ENCODE measurements at places on chromosomes 11 and 22.

GRCh38 chr22:23823331-23823791 lies 15.4 kb downstream of the DERL3 start:
- DNase-seq: no peak

GRCh38 chr11:34915136-34916014 lies 804 bp downstream of the APIP start:
- DNase-seq: no peak

- DNase-seq: no peak
Observed at GRCh38 chr11:87092567-87092966, 54.8 kb downstream of the TMEM135 start.

DNA sequence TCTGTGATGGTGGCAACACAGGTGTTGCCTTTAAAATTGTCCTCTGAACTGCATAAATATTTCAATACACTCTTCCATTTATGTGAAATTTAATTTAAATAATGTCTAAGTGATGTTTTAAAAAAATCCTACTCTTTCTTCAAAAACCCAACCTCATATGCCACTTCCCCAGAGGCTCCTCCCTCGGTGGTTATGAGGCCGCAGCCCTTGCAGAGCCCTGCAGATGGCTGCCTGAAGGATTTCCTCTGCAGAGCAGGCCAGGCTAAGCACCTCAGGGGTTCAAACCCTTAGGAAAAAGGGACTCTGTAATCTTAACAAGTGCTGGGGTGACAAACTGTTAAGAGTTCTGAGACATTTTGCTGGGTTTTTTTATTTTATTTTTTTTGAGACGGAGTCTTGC lies 25.2 kb downstream of the MORC2 start:
- DNase-seq: peak; percentile 67

DNA sequence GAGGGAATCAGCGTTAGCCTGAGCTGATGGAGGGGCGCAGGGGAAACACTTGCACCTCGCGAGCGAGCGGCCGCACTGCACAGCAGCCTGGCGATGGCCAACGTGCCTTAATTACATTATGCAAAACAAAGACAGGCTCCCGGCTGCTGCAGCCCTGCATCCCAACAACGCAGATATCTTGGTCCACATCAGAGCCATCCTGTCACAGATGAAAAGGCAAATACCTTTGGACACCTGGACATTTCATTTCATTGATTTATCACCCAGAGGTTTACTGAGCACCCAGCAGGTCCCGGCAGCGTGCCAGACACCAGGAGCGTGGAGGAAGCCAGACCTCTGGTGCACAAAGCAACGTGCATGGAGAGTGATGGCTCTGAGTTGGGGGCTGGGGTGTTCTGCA lies 843.0 kb downstream of the TBC1D22A start:
- no peak for DNase-seq

DNA sequence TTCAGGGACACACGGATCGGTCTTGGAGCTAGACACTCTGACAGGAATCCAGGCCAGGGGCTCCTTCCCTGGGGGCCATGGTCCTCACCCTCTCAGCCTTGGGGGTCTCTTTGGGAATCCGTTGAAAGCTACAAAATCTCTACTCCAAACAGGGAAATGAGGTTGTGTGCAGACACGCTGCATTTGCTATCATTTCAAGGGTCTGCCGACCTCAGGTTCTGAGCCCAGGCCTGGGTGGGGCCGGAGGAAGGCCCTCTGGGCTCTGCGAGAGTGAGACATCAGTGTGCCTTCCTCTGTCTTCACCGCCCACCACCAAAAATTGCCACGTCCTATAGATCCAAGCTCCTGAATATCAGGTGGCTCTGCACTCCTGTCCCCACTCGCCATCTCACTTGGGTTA lies 74.4 kb upstream of the FGF3 start:
- no peak for DNase-seq

- DNase-seq: no peak
Observed at GRCh38 chr11:100484948-100485347, 202.1 kb upstream of the ARHGAP42 start.

DNA sequence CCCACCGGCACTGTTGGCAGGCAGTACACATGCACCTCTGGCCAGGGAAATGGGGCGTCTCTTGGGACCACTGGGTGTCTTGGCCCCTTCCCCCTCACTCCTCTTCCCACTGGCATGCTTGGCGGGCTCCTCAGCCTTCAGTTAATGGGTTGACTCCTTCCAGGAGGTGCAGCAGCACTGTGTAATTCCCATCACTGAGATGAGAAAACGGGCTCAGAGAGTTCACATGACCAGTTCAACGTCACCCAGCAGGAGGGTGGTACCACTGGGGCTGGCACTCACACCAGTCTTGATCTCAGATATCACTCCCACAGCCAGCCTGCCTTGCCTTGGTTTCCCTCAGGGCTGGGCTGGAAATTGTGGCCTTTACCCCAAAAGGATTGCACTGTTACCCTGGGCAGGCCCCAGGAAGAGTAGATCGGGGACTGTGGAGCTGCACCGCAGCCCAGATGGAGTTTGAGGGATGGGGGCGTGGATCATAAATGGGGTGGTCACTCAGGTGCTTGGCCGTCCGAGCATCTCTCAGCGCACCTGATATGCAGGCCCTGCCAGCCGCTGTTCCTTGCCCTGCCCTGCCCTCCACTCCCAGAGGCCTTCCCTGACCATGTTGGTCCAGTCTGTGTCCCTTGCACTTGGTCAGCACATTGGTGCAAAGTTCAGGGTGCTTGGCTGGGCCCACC lies 16.9 kb downstream of the CAPN5 start:
- DNase-seq: no peak

DNA sequence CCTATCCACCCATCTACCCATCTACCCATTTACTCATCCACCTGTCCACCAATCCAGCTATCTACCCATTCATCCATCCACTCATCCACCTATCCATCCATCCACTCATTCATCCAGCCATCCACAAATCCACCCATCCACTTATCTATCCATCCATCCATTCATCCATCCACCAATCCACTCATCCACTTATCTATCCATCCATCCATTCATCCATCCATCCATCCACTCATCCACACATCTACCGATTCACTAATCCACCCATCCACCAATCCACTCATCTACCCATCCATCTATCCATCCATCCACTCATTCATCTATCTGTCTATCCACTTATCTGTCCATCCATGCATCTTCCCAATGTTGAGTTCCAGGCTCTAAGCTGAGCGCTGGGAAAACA lies 1.7 kb upstream of the SPI1 start:
- no peak for DNase-seq

GRCh38 chr11:77270921-77271320 lies 30.6 kb downstream of the GDPD4 start:
- no peak for DNase-seq

GRCh38 chr11:128892866-128893565 lies 1.9 kb downstream of the KCNJ5 start:
- DNase-seq: no peak

DNA sequence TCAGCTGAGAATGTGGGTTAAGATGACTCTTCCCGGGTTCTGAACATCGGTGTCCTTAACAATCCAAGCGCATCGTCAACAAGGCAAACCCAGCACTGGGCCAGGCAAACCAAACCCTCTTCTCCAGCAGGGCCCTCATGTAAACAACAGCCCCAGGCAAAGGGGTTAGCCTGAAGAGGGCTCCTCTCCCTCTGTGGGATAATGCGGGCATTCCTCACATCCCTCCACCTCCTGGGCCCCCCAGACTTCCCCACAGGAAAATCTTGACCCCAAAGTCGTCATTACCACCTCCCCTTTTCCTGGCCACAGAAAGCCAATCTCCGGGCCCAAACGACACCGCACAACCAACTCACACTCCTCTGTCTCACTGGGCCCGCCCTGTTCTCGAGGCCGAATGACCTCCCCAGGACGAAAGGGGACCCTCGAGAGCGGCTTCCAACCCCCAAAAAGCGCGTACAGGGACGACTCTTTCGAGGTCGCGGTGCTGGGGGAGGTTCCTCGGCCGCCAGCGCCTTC lies 566 bp downstream of the DDB1 start:
- DNase-seq: no peak

GRCh38 chr11:70511345-70511744 lies 113.0 kb downstream of the CTTN start:
- DNase-seq: no peak

Data from CD4-positive, alpha-beta T cell treated with Interleukin-10 for 1 hour (primary cell).